WTC11 (cell line): ENCODE measurements at places on chromosomes 4 and X. TPM values are rescaled to one million over a fixed set of nuclear protein-coding genes. Genes with fewer than 3 reads are reported as not detected.

GRCh38 chr4:166432842-166433241 lies 559.8 kb downstream of the TLL1 start:
- no peak for DNase-seq

DNA sequence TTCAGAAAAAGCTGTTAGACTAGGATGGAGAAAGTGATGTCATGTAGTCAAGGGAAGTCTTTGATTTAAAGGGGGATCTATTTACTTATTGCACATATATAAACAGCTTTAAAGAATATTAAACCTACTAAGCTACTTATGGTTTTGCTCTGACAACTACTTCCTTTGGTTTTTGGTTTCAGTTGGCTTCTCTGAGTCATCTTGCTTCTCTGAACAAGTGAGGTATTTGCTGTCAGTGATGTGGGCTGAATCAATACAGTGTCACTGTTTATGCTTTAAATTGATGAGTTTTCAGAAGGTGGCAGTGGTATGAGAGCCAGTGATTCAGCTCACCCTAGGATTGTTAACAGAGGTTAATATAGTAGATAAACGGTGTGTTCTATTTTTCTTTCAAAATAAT lies 75.1 kb downstream of the CEP44 start:
- DNase-seq, result no peak

DNA sequence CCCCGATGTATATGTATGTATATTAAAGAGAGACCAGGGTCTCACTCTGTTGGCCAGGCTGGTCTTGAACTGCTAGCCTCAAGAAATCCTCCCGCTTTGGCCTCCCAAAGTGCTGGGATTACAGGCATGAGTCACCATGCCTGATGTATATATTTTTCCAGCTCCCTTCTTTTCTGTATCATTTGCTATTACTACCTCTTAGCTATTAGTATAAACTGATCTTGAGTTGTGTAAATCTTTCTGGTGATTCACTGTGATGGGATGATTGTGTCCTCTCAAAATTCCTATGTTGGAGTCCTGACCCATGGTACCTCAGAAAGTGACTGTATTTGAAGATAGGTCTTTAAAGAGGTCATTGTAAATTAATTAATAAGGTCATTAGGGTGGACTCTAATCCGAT lies 53.1 kb downstream of the HPRT1 start:
- no peak for DNase-seq

Gene EPHA5
- 0.04 to 0.09 TPM (median 0.09 TPM) in 3 replicates for total RNA-seq

Gene RIBC1
- total RNA-seq, result 0.94 to 1.1 TPM (median 1.1 TPM) in 3 replicates
